ENCODE measurements at places on chromosomes 11 and 22.
A peak's percentile ranks its signal among the peaks of the same experiment; 100 is the strongest.

- no peak for DNase-seq
Measured at GRCh38 chr11:40713083-40713482, 746.4 kb downstream of the LRRC4C start.

GRCh38 chr22:29871684-29872083, 11.3 kb upstream of the MTMR3 start:
- DNase-seq = no peak

GRCh38 chr11:17169876-17170275, 37.9 kb downstream of the PIK3C2A start:
- no peak for DNase-seq

GRCh38 chr11:122779047-122779629, 59.2 kb upstream of the CRTAM start:
- DNase-seq = no peak

GRCh38 chr11:44034639-44035038, 13.1 kb upstream of the ACCSL start:
- DNase-seq = no peak

GRCh38 chr11:31089117-31089516, 280.4 kb downstream of the DCDC1 start:
- DNase-seq = no peak

DNA sequence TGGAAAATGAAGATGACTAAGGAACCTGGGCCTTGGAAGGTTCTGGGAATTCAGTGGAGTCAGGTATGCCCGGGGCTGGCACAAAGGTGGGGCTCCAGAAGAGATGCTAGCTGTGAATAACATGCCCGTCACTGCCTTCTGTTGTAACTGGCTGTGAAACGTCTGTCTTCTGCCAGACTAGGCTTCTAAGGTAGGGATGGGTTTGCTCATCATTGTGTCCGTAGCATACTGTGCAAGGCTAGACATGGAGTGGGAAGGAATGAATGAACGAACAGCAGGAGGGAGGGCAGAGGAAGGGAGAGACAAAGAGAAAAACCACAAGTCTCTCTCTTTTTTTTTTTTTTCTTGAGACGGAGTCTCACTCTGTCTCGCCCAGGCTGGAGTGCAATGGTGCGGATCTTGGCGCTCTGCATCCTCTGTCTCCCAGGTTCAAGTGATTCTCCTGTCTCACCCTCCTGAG, 327.4 kb downstream of the MN1 start:
- peak; percentile 74 for DNase-seq

DNA sequence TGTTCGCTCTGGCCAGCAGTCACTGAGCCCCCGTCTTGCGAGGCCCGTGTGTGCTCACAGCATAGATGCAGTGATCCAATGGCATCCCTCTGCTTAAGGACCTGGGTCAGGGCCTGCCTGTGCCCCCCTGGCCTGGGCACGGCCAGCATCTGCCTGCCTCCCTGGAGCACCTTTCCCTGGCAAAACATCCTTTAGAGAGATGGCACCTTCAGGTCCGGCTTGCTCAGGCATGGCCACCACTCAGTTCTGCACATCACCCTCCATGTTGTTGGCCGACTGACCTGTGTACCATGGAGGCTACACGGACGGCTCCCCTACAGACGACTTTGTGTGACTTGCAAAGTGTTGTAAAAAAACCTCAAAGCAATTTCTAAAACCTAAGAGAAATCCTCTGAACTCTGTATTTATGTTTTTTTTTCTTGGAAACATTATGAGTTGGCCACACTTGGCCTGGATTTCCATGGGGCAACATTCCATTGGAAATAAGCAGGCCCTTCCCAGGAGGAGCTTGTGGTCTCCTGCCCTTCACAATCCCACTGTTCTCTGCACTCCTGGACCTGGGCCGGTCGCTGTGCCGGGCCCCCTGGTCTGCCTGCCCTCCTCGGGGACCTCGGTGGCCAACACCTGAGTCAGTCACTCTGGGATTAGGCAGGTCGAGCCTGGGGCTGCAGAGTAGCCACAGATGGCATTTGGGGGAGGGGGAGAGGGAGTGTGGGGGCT, 592.4 kb downstream of the TBC1D22A start:
- no peak for DNase-seq

DNA sequence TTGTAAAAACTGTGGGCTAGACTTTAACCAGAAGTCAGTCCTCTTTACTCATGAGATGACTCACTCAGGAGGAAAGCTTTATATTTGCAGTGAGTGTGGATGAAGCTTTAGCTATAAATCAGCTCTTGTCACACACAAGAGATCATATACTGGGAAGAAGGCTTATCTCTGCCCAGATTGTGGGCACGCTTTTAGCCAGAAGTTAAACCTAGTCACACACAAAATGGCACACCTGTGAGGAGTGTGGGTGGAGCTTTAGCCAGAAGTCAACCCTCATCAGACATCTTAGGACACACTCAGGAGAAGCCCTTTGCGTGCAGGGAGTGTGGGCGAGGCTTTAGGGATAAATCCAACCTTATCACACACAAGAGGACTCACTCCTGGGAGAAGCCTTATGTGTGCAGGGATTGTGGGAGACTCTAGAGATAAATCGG, 706.9 kb upstream of the LUZP2 start:
- DNase-seq = peak; percentile 67

Measured in fibroblast of skin of back (primary cell).